NCI-H2029 (cell line): ENCODE measurements at places on chromosomes 6 and 20.

DNA sequence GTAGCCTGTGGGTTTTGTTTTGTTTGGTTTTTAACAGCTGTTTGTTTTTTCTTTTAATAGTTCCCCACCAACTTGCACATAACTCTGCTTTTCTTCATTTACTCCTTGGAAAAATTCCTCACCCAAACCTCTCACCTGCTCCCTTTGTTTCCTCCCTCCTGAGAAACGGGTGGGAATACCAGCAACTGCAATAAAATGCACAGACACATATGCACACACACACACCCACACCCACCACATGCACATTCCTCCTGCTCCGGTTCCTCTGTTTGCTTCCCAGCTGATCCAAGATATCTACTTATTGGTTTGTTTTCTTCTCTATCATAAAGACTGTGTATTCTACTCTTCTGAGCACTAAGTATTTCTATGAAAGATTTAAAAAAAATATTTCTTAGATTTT lies 161.1 kb upstream of the EPHA7 start:
- DNase-seq: no peak

DNA sequence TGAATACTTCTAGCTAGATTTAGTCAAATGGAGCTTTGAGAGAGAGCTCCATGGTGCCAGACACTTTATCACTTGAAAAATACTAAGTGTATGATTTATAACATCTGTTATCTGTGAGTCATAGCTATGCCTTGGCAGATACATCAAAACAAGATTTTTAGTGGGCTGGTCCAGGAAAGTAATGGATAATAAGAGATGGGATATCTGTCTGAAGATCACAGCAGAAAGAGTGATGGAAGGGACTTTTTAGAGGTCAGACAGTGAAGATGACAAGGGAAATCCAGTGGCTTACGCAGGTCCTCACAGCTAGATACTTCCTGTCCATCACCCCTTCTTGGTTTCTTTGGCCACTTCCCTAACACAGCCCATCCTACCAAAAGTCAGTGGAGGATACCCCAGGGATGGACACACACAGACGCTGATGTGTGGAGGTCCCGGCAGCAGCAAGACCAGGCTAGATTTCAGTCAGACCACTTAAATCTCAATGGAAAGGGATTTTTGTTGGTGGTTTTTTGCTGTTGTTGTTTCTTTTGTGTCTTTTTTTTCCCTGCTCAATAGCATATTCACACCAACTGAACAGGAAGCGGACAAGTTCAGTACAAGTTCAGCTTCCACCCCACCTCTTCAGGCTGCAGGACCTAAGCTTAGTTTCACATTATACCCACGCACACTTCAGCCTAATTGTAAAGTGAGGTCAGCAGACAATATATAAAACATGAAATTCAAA lies 209.3 kb downstream of the ALDH8A1 start:
- no peak for DNase-seq

- DNase-seq: no peak
Measured at GRCh38 chr6:155710704-155711103, 255.1 kb upstream of the NOX3 start.

DNA sequence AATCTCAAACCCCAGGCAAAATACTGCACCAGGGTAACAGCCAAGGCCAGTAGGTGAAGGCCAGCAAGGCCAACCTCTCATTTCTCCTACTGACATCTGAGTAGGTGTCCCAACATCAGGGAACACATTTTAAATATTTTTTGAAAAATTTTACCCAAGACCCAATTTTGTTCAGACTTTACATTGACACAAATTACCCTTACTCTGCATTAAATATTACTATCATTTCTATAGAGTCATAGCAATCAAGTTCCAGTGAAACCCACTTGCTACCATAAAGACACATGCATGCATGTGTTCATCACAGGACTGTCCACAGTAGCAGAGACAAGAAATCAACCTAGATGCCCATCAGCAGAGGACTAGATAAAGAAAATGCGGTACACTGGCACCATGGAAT lies 99.9 kb downstream of the NRN1 start:
- no peak for DNase-seq

- DNase-seq: no peak
Measured at GRCh38 chr6:40450483-40450882, 136.7 kb downstream of the LRFN2 start.

- DNase-seq: no peak
Measured at GRCh38 chr6:23244300-23244699, 674.9 kb downstream of the HDGFL1 start.

- DNase-seq: no peak
Measured at GRCh38 chr6:154370545-154370944, 13.9 kb upstream of the IPCEF1 start.

GRCh38 chr6:6393069-6393529 lies 72.6 kb upstream of the F13A1 start:
- no peak for DNase-seq

GRCh38 chr6:126352514-126352913 lies 12.6 kb downstream of the CENPW start:
- no peak for DNase-seq

DNA sequence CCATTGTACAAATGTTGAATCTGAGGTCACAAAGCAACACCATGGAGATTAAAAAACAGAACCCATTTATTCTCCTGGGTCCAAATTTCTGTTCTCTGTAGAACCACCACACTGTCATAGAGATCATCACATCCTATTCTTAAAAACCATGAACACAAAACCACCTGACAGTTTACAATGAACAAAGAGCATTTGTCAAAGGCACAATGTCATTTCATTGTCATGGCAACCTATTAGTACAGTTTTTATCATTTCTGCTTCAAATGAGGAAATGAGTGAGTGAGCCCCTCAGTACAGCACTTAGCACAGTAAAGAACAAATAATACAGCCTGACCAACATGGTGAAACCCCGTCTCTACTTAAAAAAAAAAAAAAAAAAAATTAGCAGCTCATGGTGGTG lies 23.1 kb upstream of the LAMP5 start:
- DNase-seq: no peak

GRCh38 chr6:116969211-116969863 lies 92.3 kb downstream of the RFX6 start:
- peak; percentile 96 for DNase-seq

DNA sequence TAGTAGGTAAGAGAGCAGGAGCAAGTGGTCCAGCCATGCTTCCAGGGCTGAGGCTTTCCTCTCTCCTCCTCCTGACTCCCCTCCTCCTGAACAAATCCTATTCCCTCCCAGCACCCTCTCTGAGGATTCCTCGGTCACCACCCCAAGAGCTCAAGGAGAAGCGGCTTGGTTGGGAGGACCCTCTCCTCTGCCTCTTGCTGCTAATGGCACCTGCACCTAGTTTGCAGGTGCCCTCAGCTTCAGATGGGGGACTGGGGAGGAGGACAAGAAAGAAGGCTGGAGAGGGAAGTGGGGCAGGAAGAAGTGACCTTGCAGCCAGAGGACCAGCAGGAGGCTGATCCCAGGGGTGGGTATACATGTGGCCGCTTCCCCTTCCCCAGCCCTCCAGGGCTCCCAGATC lies 17.5 kb downstream of the NCR2 start:
- no peak for DNase-seq

- no peak for DNase-seq
Measured at GRCh38 chr6:45666846-45667245, 289.1 kb upstream of the SUPT3H start.

DNA sequence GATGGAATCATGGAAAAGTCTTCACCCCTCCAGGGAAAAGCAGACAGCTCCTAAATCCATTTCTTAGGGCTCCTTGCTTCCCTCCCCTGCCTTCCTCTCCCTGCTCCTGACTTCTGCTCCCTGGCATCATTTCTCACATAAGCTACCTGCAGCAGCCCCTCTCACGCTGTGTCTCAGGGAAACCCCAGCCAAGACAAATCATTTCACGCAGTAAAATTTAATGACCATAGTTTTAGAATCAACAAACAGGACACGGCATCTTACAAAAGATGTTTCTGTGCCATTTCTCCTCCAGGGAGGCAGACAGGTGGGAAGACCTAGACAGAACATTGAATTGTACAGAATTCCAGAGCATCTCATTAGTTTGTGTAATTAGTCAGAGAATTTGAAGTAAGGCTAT lies 16.5 kb upstream of the FOXQ1 start:
- no peak for DNase-seq

DNA sequence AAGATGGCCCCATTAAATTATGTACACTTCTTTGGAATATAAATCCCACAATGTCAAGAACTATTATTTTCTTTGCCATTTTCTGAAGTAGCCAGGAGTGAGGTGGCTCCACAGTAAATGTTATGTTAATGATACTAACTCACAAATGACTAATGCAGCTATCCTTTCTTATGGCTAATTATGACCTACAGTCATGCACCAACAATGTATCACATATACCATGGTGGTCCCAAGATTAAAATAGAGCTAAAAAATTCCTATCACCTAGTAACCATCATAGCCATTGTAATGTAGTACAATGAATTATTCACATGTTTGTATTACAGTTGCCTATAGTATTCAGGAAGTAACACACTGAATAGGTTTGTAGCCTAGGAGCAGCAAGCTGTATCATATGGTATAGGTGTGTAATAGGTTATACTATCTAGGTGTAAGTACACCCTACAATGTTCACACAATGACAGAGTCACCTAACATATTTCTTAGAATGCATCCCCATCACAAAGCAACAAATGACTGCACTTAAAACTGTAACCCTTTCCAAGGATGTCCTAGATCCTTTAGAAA lies 15.3 kb downstream of the ECHDC1 start:
- DNase-seq: no peak

- DNase-seq: no peak
Measured at GRCh38 chr6:5123296-5124143, 38.4 kb downstream of the PPP1R3G start.

DNA sequence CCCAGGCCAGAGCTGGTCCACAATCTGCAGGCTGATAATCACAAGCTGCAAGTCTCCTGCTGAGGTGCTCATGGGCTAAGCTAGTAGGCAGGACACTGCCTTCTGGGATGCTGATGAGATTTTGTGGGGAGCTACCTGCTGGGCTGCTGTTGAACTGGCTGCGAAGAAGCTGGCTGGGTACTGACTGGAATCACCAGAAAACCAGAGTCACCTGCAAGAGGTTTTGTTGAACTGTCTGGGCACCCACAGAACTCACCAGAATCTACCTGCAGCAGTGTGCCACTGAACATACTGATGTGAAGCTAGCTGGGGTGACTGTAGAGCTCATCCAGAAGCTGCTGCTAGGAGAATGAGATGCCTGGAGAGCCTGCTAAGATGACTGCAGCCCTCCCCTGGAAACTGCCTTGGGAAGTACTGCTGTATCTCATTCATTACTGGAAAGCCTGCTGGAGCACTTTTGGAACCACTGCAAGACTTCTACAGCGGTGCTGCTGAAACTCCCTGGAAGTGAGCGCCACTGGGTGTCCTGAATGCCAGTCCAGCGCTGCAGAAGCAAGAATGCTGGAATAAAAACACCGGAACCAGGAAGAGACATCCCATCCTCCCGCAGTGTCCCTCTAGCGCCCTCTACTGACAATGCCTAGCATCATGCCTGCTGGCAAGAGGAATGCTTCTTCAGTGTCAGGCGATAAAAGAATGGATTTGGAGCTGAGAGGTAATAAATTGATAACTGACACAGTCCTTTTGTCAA lies 64.9 kb upstream of the ARHGAP18 start:
- DNase-seq: peak; percentile 33

GRCh38 chr20:51750037-51750769 lies 18.0 kb downstream of the ATP9A start:
- DNase-seq: peak; percentile 92

- no peak for DNase-seq
Measured at GRCh38 chr6:42441697-42442081, 10.0 kb downstream of the TRERF1 start.

DNA sequence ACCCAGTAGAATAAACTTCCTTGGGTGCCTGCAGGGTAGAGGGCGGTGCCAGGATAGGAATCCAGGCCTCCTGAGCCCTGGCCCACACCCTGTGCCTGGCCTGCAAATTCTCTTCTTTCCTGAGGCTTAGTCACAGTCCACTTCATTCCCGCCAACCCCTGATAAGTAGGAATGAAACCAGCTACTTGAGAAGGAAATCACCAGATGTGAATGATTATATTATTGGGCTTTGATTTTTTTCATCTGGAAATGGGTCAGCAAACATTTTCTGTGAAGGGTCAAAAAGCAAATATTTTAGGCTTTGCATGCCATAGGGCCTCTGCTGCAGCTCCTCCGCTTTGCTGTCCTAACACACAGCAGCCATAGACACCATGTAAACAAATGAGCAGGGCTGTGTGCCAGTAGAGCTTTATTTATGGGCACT lies 50.2 kb downstream of the STK35 start:
- DNase-seq: no peak

DNA sequence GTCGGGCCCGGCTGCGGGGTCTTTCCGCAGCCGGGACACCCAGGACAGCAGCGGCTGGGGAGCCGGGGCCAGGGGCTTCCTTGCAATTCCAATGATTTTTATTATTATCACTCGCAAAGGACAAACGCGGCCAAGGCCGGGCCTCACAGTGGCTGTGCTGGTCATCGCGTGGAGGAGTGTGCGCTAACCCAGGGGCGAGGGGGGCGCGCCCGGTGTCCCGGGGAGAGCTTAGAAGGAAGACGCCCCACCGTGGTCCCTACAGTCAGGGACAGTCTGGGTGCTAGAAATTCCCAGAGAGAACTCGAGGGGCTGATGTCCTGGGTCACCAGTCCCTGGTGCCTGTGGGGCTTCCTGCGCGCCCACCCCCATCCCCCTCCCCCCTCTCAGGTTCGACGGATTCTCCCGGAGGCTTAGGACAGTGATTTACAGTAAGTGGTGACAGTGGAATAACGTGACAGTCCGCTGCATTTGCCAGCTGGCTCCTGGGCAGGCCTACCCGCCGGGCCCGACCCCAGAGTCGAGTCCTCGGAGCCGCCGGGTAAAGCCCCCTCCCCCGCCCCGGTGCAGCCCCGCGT lies 9.5 kb downstream of the FOXC1 start:
- no peak for DNase-seq

DNA sequence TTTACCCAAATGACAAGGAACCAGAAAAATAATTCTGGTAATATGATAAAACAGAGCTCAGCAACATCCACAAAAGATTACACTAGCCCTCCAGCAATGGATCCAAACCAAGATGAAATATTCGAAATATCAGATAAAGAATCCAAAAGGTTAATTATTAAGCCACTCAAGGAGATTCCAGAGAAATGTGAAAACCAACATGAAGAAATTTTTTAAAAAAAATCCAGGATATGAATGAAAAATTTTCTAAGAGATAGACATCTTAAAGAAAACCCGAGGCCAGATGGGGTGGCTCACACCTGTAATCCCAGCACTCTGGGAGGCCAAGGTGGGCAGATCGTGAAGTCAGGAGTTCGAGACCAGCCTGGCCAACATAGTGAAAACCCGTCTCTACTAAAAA lies 124.4 kb downstream of the CDK19 start:
- DNase-seq: no peak

- no peak for DNase-seq
Measured at GRCh38 chr6:78867020-78867369, 356 bp upstream of the IRAK1BP1 start.

- no peak for DNase-seq
Measured at GRCh38 chr6:112209131-112209530, 45.2 kb downstream of the LAMA4 start.

- no peak for DNase-seq
Measured at GRCh38 chr6:134577998-134578397, 260.1 kb upstream of the SGK1 start.

DNA sequence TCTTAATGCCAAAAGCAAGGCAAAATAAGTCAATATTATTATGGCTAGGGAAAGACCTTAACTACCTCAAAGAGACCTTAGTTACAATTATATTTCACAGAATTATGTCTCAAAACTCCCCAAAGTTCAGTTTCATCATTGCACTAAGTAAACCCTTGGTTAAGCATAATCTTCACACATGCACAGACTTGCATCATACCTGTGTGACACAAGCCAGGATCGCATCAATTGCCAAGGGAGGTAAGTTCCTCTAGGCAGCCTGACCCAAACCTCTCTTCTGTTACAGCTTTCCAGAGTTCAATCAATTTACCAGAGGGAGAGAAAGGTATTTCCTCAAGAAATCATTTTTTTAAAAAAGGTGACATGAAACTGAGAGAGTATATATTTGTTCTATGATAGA lies 31.9 kb upstream of the PRSS35 start:
- no peak for DNase-seq
